CD4-positive, alpha-beta T cell treated with Interleukin-12 subunit alpha and Interleukin-12 subunit beta, for 1 hour (primary cell): ENCODE measurements at places on chromosomes 7 and 10.
A peak's percentile ranks its signal among the peaks of the same experiment; 100 is the strongest.

GRCh38 chr10:72254813-72255568 lies 18.7 kb upstream of the DDIT4 start:
- DNase-seq: peak; percentile 42

- DNase-seq: no peak
Observed at GRCh38 chr7:122833888-122834570, 52.2 kb downstream of the CADPS2 start.

DNA sequence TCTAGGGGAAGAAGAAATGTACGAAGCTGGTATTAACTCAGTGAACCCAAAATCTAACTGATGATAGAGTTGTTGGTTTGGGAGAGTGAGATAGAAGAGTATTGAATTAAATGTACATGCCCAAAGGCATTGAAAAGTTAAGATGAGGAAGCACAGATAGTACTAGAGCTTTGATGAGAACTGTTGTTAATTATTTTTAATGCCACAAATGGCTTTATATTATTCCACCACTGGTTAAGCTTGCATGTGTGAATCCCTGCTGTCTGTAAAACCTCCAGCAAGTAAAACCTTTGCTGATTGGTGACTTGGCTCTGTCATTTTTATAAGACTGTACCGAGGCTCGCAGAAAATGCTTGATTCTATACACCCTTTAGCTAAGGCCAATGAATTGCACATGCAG lies 382.7 kb upstream of the LRGUK start:
- no peak for DNase-seq

GRCh38 chr10:117419921-117420320 lies 44.7 kb upstream of the PDZD8 start:
- no peak for DNase-seq

GRCh38 chr10:21092683-21093524 lies 195.8 kb upstream of the NEBL start:
- no peak for DNase-seq

- no peak for DNase-seq
Observed at GRCh38 chr7:102912742-102913141, at the start of gene LRRC17. TSS of gene LRRC17 (plus strand) at chr7:102913000. CDS start at chr7:102933914, 20,914 bp downstream.

GRCh38 chr7:108284349-108285002 lies 154.3 kb upstream of the LAMB4 start:
- DNase-seq: no peak
